D341Med (cell line): ENCODE measurements at places on chromosomes 1 and 21.

DNA sequence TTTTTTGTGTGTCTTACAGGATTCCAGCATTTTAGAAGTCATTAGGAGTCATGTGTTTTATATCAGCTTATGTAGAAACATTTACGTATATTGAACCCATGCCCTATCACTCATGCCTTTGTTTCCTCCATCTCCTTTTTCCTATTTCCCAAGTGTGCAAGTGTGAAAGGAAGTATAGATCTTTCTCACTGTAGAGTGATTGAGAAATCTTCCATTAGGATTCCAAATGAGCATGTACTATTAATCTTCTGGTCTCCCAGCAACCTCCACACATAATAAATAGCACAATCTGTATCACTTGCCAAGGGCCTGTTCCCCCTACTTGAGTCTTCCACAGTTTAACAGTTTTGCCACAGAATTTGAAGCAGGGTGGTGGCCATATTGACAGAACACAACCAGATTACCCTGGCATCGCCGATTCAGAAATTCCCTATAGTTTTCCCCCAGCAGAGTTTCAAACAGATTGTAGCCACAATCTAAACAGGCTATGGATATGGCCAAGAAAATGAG, 1052.8 kb downstream of the TTLL7 start:
- no peak for DNase-seq

DNA sequence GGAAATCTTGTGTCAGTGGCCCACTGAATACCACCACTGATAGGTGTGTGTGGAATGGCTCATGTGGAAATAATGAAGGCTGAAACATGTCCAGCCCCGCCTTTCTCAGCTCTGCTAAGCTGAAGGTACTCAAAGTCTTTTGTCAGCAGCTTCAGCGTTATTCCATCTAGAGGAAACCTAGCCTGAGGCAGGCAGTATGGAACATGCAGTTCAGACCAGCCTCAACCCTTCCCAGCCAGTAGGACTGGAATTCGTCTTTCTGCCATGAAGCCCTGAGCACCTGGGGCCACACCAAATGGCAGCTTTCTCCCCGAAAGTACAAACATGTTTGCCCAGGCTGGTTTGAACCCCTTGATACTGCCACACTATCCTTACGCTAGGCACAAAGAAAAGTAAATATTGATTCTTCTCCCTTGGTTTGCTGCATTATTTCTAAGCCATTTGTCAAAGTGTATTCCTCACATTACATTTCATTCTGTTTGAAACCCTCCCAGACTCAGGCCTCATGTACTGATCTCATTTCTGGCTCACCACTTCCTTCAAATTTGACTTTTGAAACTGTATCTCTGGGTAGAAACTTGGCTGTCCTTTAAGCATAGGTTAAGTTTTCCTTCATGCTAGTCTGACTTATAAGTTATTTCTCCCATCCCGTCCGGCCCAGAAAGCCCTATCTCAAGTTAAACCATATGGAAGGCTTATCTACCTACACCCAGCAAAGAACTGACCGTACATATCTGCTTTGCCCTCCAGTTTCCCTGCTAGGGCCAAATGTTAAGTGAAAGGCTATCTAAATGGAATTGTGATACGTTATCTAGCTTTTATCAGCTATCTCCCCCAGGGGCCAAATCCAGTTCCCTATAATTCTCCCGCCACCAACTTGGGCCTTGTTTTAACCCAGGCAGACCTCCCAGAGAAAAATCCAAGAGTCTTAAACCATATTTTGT, 45.7 kb upstream of the HOOK1 start:
- DNase-seq = no peak

DNA sequence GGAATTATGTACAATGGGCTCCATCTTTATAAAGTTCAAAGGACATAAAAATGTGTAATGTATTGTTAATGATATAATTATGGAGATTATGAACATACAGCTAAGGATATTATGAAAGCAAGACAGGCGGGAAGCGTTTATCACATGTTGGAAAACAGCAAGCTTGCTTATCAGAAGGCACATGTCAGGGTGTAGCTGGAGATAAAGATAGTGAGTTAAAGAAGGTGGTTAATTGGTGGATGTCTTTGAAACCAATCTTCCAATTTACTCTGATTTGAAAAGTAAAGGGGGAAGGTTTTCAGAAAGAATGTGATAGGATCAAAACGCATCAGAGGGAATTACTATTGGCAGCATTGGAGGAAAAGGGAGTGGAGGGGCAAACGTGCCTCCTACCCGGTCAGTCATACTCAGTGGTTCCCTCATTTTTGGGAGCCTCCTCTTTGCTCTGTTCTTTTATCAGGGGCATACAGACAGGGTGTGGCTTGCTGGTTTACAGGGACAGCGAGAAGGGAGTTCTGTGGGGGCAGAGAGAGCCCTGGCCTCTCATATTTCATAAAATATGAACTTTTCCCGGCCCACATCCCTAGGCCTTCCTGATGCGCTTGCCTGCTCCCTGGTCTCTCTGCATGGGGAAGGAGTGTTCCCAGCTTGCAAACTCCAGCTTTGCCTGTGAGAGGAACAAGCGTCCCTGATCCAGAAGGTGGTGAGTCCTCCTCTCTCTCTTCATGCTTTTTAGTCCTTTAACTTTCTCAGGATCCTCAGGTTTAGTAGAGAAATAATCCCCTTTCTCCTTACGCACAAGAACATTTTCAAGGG, 8.0 kb upstream of the SVBP start:
- no peak for DNase-seq

- no peak for DNase-seq
Observed at GRCh38 chr1:117654493-117655219, 48.8 kb downstream of the TENT5C start.

DNA sequence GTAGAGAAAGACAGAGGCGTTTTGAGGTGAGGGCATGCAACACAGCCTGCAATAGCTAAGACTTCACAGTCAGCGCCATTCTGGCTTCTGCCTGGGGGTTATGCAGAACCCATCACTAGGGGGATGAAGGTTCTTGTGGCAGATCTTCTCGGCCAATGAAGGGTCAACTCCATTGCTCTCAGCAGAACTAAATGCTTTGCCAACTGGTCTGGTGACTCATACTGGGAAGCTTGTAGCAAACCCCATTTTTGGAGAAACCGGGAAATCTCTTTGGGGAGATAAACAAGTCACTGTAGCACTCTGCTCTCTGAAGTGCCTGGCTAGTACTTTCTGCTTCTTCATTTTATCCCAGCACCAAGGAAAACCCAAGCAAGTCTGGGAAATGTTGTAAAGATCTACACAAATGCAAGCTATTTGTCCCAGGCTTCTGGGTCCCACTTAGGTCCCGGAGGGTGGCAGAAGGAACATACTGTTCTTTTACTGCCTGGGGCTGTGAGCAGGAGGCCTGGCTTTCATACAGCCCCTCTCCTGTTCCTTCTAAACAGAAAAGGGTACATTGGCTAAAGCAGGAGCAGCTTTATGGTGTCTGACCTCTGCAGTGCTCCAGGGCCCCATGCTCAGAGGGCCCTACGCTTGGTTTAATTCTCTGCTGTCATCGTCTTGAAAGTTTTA, 28.8 kb downstream of the SHISA4 start:
- DNase-seq = no peak

GRCh38 chr1:191648939-191649338, 509.3 kb upstream of the RGS18 start:
- DNase-seq = no peak

- DNase-seq = no peak
Observed at GRCh38 chr1:244782056-244782455, 53.4 kb upstream of the COX20 start.

- DNase-seq = no peak
Observed at GRCh38 chr1:200099040-200099439, 71.5 kb downstream of the NR5A2 start.

- DNase-seq = no peak
Observed at GRCh38 chr1:236172041-236172579, 29.8 kb downstream of the GPR137B start.

- DNase-seq = no peak
Observed at GRCh38 chr21:45082736-45083135, 8.4 kb downstream of the ADARB1 start.

DNA sequence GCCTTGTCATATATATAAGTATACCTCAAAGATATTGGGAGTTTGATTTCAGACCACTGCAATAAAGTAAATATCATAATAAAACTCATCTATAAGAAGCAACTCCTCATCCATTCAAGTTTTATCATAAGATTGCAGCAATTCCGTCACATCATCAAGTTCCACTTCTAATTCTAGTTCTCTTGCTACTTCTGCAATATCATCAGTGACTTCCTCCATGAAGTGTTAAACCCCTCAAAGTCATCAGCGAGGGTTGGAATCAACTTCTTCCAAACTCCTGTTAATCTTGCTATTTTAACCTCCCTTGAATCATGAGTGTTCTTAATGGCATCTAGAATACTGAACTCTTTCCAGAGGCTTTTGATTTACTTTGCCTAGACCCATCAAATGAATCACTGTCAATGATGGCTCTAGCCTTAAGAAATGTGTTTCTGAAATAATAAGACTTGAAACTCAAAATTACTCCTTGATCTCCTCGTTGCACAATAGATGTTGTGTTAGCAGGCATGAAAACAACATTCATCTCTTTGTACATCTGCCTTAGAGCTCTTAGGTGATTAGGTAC, 88.3 kb downstream of the RPE65 start:
- no peak for DNase-seq

GRCh38 chr1:3463891-3464648, 9.6 kb downstream of the ARHGEF16 start:
- no peak for DNase-seq

DNA sequence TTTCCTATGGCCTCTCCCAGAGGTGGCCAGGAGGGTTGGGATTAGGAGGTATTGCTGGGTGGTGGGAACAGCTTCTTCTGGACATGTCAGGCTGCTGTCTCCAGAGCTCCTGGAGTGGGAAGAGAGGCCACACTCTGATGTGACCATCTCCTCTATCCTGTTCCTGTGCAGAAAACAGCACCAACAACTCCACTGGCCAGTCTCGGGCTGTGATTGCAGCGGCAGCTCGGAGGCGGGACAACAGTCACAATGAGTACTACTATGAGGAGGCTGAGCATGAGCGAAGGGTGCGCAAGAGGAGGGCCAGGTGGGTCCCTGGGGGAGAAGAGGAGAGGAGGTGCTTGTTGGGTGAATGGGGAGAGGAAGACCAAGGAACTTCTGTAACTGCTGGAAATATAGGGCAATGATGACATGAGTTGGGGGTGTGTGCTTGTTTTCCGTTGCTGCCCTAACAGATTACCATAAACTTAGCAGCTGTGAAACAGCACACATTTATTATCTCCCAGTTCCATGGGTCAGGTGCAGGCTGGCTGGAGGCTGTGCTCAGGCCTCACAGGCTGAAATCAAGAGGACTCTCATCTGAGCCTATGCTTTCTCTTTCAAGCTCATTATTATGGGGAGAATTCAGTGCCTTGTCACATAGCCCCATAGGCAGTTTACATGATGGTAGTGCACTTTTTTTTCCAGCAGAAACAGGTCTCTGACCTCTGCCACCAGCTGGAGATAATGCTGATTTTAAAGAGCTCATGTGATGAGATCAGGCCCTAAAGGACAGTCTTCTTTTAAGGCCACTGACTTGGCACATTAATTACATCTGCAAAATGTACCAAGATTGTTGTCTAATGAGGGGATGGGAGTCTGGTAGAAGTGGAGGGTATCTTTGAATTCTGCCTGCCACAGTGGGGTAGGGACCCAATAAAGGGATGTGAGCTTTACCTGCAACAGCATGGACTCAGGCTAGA, 20.8 kb downstream of the VANGL2 start:
- DNase-seq = no peak

GRCh38 chr1:39676948-39677548, 5.1 kb upstream of the NT5C1A start:
- no peak for DNase-seq

- DNase-seq = no peak
Observed at GRCh38 chr1:51575406-51576084, 41.3 kb upstream of the OSBPL9 start.

GRCh38 chr1:223233410-223234169, 90.5 kb upstream of the TLR5 start:
- no peak for DNase-seq

DNA sequence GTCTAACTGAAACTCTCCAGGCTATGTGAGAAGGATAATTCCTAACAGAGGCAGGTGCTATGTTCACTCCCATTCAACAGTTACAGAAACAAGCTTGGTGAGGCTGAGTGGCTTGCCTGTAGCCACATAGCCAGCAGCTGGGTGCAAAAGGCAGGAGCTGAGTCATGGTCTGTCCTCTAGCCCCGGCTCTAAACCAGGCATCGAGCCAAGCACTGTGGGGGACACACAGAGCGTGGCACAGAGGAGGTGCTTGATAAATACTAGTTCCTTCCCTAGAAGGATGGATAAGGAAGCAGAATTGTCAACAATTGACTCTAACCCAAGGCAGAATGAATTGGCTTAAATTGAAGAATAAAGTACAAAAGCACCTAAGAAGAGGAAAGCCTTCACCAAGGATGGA, 10.4 kb upstream of the KCNA2 start:
- no peak for DNase-seq

DNA sequence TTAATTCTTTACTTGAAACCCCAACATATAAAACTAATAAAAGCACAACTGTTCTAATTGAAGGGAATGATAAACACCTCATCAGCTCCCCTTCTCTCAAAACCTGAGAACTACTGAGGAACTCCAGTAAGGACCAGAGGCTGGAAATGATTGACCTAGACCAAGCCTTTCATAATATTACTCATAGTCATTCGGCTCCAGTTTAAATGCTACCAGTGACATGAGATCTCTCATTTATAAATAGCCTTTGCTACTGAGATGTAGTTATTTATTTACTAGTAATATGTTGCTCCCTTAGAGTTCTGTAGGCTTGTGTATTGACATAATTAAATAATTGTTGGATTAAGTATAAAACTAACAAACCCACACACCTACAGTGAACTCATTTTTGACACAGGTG, 209.8 kb upstream of the PRMT6 start:
- DNase-seq = no peak

DNA sequence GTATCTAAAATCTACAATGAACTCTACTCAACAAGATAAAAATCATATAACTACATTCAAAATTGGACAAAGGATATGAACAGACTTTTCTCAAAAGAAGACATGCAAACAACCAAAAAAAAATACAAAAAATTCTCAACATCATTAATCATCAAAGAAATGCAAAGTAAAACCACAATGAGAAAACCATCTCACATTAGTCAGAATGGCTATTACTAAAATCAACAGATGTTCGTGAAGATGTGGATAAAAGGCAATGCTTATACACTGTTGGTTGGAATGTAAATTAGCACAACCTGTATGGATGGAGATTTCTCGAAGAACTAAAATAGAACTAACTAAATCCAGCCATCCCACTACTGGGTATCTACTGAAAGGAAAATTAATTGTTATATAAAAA, 1080.8 kb downstream of the AMY1C start:
- no peak for DNase-seq
